ENCODE measurements at places on chromosomes 7 and 10.

- no peak for DNase-seq
These were observed 64.7 kb downstream of the CREB5 start for GRCh38 chr7:28477041-28477442.

DNA sequence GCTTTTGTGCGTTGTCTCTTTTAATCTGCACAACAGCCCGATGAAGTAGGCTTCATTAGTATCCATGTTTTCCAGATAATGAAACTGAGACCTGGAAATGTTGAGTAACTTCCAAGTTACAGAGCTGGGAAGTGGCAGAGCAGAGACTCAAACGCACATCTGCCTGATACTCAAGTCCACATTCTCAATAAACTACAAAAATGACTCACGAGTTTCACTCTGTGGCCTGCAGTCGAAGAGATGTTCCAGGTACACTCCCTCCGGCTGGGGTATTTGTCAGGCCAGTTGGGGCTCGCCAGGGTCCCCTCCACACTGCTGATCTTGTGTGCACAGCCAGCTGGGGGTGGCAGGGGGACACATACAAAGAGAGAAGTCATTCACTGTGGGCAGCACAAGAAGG is 17.7 kb upstream of the OPALIN start:
- no peak for DNase-seq

DNA sequence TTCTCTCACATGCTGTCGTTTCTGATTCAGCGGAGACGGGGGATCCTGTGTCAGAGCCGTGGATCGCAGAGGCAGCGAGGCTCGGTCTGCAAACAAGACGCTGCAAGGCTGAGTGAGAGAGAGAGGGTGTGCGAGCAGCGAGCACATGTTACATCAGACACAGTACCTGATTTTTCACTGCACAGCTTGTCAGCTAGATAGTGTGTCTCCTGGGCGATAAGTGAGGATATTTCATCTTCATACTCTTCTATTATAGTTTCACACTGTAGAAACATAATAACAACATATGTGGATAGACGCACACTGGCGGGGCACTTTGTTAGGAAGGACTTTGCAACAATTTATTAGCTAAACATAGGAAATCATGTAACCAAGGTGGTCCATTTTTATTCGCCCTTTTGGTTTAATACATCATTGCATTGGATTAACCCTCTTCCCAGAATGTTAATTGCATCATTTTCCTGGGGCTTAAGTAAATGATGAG is 39.5 kb downstream of the CNPY1 start:
- DNase-seq, result no peak

- DNase-seq, result peak; percentile 30
These were observed 195.3 kb upstream of the AHR start for GRCh38 chr7:17103170-17103569.

DNA sequence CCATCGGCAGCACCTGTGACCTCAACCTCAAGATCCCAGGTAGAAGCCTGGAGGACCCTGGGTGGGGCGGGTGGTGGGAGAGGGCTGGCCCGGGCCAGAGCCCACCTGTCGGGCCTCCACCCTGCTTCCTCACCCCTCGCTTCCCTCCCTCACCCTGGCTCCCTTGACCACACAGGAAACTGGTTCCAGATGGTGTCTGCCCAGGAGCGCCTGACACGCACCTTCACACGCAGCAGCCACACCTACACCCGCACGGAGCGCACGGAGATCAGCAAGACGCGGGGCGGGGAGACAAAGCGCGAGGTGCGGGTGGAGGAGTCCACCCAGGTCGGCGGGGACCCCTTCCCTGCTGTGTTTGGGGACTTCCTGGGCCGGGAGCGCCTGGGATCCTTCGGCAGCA is 8.9 kb upstream of the ATP6V1F start:
- no peak for DNase-seq

GRCh38 chr7:45570797-45571196 is 3.4 kb upstream of the ADCY1 start:
- no peak for DNase-seq

DNA sequence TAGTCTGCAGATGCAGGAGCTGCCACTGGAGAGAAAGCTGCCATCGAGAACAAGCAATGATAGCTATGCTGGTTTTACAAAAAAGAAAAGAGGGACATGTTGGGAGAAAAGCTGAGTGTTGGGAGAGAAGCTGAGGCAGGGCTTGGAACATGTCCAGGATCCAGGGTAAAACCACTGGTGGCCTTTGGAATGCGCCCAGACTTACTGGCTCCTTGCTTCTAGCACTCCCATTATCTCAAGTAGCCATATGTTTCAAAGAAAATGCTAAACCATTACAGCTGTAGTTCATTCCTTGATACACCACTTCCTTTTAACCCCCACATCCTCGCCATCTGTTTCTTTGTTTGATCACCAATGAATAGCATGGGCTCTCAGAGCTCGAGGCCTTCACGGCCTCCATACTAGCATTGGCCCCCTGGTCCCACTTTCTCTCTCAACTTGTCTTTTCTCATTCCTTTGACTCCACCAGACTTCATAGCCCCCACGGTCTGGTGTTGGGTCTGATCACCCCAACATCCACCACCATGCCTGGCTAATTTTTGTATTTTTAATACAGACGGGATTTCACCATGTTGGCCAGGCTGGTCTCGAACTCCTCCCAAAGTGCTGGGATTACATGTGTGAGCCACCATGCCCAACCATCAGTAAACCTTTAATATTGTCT is 23.8 kb upstream of the PLAC9 start:
- DNase-seq, result no peak

DNA sequence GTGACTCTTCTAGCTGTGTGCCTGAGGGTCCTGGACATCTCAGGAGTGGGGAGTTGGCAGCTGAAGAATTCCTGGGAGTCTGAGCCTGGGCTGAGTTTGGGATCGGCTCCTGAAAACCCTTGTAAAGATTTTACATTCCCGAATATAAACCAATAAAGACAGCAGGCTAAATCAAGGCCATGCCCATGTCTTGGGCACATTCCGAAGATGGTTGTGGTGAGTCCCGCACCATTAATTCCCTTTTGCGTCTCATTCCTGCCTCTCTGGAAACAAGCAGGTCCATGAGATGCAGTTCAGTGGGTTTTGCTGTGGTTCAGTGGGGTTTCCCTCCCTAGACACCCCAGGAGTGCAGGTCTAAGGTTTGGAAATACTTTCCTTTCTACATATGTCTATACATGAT is 90.9 kb downstream of the COL26A1 start:
- no peak for DNase-seq

- DNase-seq, result no peak
These were observed 62.9 kb downstream of the CELF2 start for GRCh38 chr10:11080564-11080984.

GRCh38 chr7:98996150-98996552 is 117.8 kb downstream of the TRRAP start:
- no peak for DNase-seq

GRCh38 chr7:129513546-129513945 is 11.2 kb downstream of the SMKR1 start:
- no peak for DNase-seq

DNA sequence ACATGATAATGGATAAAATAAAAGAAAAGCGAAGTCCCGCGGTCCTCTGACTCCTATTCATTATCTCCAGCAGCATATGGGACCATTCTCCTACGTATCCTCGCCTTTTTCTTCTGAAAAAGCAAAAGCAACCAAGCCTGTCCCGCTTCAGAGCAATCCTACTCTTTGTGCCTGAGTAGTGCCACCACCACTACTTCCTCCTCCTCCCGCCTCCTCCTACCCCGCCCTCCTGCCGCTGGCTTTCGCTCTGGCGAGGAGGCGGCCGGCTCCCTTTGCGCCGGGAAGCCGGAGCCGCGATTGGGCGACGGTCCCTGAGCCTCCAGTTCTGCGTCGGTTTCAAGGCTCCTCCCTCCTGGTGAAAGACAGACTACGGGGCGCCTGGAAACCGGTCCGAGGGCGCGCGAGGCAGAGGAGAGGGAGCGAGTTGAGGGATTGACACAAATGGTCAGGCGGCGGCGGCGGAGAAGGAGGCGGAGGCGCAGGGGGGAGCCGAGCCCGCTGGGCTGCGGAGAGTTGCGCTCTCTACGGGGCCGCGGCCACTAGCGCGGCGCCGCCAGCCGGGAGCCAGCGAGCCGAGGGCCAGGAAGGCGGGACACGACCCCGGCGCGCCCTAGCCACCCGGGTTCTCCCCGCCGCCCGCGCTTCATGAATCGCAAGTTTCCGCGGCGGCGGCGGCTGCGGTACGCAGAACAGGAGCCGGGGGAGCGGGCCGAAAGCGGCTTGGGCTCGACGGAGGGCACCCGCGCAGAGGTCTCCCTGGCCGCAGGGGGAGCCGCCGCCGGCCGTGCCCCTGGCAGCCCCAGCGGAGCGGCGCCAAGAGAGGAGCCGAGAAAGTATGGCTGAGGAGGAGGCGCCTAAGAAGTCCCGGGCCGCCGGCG is at the start of gene FZD1:
TSS of gene FZD1 (plus strand) at position 388 of the 878 bp plus-strand sequence. CDS start at position 836, 448 bp downstream.
- DNase-seq, result peak; percentile 83

DNA sequence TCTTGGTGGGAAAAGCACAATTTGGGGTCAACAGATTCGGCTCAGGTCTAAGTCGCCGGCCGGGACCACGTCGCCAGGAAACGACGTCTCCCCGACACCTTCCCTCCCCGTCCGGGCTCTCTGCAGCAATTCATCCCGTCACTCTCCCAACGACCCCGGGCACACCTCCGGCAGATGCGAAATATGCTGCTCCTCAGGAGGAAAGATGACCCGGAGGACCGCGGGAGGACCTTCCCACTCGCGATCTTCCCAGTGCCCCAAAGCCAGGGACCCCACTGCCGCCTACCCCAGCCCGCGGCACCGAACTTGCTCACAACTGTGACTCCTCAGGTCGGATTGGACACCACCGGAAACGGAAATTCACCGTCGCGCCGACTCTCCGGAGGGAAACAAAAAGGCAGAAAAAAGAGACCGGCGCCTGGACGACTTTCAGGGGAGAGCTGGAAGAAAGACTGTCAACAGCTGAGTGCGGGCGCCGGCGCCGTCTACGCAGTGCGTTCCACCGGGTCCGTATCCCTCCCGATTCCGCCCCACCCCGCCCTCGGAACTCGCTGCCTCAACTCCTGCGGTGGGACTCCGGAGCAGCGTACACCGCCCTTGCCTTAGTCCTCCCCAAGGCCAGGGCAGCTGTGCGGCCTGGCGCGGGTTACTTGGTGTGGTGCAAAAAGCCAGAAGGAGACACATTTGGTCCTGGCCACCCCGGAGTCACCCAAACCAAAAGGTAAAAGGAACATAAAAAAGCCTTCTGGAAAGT is 13.8 kb upstream of the SEC24C start:
- peak; percentile 64 for DNase-seq

- no peak for DNase-seq
These were observed 319 bp upstream of the MMD2 start for GRCh38 chr7:4959306-4959705.

- DNase-seq, result no peak
These were observed 67.2 kb downstream of the EBF3 start for GRCh38 chr10:129896860-129897200.

- DNase-seq, result no peak
These were observed 368.5 kb upstream of the MYO3A start for GRCh38 chr10:25565570-25565969.
